Midbrain (tissue), 1 donor: ENCODE measurements at places on chromosomes 1 and 21.

DNA sequence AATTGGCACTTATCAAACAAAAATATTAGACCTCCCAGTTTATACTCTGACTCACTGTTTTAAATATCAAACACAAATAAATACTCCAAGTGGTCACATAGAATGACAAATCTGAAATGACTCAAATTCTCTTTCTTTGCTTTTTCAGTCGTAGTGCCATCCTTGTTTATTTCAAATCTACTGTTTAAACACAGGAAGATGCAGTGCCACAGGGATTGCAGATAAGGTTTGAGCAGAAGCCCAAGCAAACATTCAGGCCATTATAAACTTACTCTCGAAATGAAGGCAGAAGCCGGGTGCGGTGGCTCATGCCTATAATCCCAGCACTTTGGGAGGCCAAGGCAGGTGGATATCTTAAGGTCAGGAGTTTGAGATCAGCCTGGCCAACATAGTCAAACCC lies 255.4 kb upstream of the PLXNA2 start:
- no peak for DNase-seq

- DNase-seq = no peak
Measured at GRCh38 chr1:206699000-206699586, 14.4 kb downstream of the MAPKAPK2 start.

- no peak for DNase-seq
Measured at GRCh38 chr1:183444243-183444642, 26.1 kb upstream of the NMNAT2 start.

GRCh38 chr1:5989731-5990271 lies 2.4 kb downstream of the NPHP4 start:
- no peak for DNase-seq

DNA sequence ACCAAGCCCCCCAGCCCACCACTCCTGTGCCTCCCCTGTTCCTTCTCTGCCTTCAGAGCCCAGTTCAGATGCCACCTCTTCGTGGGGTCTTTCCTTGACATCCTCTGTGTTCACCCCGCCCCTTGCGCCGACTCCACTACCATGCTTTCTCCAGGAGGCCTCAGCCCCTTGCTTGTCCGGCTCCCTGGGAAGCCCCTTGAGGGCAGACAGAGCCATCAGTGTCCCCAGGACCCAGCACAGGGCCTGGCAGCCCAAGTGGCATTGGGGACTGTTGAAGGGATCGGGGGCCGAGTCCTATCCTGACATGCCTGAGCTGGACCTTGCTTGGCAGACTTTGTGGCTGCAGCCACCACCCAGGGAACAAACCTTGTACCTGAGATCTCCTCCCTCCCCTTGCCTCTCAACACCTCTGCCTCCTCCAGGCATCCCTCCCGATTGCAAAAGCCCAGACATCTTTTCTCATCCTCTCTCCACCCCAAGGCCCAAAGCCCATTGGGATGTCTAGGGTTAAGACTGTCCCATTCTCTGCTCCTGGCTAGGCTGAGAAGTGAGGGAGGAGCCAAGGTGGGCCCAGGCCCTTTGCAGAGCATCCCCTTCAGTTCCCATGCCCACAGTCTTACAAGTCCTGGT lies 3.4 kb downstream of the CLDN19 start:
- no peak for DNase-seq
